ENCODE measurements at places on chromosomes 11 and 22. TPM values are rescaled to one million over a fixed set of nuclear protein-coding genes. Genes with fewer than 3 reads are reported as not detected.
A peak's percentile ranks its signal among the peaks of the same experiment; 100 is the strongest.

DNA sequence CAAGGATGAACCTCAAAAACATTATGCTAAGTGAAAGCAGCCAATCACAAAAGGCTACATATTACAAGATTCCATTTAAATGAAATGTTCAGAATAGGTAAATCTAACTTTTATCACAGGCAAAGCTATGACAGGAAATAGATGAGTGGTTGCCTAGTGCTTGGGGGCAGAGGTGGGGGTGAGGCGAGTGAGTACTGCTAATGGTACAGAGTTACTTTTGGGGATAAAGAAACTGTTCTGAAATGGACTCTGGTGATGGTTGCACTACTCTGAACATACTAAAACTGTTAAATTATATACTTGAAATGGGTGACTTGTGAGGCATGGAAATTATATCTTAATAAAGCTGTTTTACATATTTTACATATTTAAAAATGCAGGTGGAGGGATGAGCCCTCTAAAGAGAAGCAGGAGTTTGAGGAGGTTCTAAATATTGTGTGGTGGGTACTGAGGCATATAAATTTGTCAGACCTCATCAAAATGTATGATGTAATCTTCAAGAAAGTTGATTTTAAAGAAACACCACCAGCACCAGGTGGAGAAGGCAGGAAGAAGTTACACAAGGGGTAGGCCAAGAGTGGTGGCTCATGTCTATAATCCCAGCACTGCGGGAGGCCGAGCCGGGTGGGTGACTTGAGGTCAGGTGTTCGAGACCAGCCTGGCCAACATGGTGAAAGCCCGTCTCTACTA is 3.6 kb downstream of the SLC43A1 start:
- DNase-seq = no peak

DNA sequence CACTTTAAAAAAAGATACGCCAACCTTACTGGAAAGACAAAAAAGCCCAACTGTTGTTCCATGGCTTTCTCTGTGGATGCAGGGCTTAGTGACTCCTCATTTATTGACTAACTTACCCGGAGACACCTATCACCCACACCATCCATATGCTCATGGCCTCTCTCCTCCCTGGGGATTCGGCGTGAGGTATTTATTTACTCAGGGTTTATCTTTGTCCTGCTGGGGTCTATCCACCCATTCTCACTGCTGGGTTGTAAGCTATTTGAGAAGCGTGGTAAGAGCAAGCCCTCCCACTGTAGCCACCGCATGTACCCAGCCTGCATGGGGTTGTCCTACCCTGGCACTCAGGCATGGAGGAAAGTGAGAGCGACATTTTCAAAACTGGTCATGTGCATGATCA is 93.6 kb downstream of the NELL1 start:
- no peak for DNase-seq

OR52N2 gene
- not detected for total RNA-seq

DNA sequence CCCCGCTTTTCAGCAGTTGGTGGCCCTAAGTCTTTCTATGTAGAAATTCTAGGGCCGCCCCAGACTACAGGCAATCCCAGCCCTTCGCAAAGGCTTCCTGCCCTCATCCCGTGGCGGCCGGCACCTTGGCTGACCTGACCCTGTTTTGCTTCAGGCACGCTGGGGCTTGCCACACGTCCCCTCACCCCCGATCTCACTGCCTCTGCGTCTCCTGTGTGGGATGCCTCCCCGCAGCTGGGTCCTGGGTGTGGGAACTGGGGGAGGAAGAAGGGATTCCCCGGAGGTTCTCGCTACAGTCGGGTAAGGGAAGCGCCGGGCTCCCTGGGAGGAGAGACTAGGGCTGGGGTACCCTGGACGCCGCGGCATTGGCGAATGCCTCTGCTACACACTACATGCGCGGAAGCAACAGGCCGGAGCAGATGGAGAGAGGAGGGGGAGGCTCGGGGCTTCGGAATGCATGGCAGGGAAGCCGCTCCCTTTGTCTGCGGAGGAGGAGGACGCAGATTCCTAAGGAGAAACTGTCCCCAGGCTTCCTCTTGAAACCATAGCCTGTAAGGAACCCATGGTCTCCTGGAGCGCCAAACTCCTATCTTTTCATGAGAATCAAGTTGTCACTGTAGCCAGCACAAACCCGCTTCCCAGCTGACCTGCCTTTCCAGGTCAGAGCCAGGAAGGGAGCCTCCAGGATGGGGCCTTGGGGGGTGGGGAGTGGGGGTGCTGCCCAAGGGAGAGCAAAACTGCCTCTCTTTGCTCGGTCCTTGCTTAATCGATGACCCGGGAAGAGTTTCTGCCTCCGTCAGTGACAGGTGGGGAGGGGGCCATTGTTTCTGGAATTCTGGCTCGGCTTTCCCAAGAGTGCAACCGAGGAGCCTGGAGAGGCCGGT is 1.4 kb downstream of the DTX4 start:
- peak; percentile 9 for DNase-seq

DNA sequence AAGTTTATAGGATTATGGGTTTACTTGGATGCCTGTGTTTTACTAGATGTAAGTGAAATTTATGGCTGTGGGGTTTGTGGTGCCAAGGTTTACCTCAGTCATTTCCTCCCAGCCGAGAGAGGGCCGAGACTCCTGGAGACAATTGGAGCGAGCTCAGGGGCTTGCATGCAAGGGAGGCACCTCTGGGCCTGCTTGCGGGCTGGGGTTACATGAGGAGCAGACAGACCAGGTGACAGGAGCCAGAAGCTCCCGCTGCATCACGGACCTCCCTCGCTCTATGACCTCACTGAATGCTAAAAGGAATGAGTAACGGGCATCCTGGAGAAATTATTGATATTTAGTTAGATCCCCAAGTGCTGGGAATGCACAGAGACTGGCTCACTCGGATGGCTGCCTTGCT is 275.2 kb upstream of the KIRREL3 start:
- no peak for DNase-seq

- DNase-seq = no peak
Measured at GRCh38 chr11:11856638-11857037, 14.9 kb downstream of the USP47 start.

DNA sequence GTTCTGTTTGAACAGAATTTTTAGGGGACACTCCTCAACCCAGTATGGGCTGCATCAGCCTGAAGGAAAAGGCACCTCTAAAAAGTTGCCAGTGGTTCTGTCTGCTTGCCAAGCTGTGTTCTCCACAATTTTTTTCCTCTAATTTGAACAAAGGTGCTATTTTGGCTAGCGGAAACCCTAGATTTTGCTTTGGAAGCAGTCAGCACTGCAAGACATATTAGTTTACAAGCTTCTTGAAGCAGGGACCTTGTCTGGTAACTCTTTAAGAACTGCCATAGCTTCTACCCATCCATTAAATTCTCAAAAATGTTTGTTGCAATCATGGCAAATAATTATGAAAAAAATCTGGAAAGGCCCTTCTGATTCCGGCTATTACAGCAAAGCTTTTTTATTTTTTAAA is 75.6 kb upstream of the HEPHL1 start:
- no peak for DNase-seq

DNA sequence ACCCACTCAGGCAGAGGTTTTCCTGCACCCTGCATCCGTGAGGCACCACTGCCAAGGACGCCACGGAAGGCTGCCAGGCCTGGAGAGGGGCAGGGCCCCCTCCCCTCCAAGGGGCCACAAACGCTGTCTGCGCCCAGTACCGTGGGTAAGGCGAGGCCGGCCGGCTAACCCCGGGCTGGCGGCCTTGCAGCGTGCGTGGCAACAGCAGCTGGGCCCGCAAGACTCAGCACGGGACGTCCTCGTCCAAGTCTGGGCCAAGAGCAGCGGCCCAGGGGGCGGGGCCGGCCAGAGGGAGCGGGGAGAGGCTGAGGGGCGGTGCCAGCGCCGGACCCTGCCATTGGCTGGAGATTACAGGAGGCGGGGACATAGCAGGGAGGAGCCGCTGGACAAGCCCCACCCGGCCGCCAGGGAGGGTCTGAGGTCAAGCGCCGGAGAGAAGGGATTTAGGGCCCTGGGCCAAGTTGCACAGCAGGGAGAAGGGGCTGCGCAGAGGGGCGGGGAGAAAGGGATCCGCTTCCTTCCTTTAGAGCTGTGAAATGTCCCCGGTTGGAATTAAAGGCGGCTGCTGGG is 16.0 kb downstream of the SLC43A1 start:
- DNase-seq = peak; percentile 92

SSTR3 gene
- total RNA-seq = not detected

DNA sequence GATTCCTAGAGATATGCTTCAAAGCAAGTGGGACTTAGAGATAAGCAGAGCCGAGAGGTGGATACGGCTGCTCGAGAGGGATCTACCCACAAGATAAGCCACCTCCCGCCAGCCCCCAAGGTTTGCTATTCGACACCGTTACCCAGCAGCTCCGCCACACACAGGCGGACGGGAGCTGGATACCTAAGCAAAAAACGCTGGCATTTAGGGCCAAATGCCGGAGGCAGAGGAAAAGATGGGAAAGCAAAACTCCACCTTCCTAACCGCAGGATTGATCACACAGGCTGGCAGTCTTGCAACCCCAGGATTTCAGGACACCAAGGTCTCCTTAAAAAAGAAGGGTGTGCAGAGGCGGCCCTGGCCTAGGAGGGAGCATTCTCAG is 709 bp downstream of the FTH1 start:
- no peak for DNase-seq

GRCh38 chr11:13761716-13762115 is 93.2 kb downstream of the FAR1 start:
- peak; percentile 17 for DNase-seq

DNA sequence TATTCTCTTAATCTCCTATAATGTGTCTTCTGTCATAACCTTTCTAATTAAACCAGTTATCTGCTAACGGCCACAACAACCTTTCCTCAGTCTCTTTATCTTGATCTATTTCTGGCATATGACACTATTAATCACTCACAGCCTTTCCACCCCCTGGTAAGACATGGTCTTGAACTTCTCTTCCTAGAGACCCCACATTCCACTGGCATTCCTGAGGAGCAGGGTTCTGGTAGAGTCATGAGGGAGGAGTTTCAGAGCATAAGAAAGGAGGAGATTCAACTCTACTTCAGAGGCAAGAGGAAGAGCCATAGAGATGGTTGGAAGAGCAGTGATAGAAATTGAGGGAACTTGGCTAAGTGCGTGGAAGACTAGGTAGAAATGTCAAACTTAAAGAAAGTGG is 325.6 kb downstream of the BLID start:
- no peak for DNase-seq

GRCh38 chr11:124758355-124759265 is 3.5 kb downstream of the ESAM start:
- peak; percentile 90 for DNase-seq

FOLH1 gene
- not detected for total RNA-seq

DNA sequence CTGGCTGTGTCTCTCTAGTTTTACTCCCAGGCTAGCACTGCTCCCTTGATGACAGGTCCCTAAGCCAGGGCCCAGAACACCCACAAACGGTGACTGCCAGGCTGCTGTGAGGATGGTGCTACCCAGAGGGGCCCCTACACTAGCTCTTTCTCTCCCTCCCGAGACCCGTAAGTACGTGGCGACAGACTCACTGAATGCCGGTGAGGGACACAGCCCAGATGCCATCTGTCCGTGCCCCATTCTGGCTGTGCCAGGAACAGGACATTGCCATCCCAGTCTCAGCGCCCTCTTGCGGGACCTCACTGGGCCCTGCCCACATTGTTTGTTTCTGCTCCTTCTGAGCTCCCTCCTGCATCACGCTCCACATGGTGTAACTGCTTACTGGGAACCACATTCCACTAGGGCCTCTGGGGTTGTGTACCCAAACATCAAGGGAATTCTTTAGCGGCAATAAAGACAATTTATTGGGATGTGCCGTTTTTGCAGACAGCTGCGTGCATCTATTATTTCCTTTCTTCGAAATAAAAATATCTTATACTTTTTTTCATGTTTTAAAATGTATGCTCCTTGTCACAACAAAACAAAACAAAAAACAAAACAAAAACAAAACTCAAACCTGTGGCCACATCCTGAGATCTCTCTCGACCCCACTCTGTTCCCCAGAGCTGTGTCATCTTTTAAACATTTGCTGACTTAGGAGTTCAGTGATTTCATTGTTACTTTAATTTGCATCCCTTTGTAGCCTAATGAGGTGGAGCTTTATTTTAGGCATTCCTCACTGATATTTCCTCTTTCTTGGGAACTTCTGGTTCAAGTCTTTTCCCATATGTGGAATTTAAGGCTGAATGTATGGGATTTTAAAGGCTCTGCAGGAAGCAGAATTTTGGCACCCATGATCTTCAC is 4.4 kb upstream of the TPCN2 start:
- peak; percentile 71 for DNase-seq

SLC35F2 gene
- 74.1 TPM for total RNA-seq

PGA3 gene
- not detected for total RNA-seq

CCDC116 gene
- total RNA-seq = 0.17 TPM

GRCh38 chr22:49735411-49735900 is 92.2 kb downstream of the BRD1 start:
- DNase-seq = peak; percentile 37

- DNase-seq = no peak
Measured at GRCh38 chr11:46664612-46665011, 35.8 kb downstream of the ARHGAP1 start.

- peak; percentile 90 for DNase-seq
Measured at GRCh38 chr22:40036591-40037225, 42.0 kb downstream of the FAM83F start.

GRCh38 chr11:128519338-128519737 is 68.0 kb downstream of the ETS1 start:
- DNase-seq = no peak

- no peak for DNase-seq
Measured at GRCh38 chr11:126174816-126175215, 36.6 kb downstream of the RPUSD4 start.

DNA sequence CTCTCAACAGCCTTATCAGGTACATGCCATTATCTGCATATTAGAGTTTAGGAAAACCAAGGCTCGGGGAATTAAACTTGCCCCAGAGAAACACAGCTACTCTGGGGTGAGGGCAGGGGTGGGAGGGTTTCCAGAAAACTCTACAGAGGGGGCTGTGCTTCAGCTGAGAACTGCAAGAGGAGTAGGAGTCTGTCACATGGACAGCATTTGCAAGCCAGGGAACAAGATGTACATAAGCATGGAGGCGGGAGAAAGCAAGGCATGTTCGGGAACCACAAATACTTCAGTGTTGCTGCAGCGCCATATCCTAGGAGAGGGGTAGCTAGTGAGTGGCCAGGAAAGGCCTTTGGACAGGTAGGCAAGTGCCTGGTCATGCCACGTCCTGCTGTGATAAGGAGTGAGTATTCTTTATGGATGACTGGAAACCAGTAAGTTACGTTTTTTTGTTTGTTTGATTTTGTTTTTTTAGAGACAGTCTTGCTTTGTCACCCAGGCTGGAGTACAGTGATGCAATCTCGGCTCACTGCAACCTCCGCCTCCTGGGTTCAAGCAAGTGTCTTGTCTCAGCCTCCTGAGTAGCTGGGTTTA is 57.2 kb downstream of the GRAMD1B start:
- no peak for DNase-seq

DNA sequence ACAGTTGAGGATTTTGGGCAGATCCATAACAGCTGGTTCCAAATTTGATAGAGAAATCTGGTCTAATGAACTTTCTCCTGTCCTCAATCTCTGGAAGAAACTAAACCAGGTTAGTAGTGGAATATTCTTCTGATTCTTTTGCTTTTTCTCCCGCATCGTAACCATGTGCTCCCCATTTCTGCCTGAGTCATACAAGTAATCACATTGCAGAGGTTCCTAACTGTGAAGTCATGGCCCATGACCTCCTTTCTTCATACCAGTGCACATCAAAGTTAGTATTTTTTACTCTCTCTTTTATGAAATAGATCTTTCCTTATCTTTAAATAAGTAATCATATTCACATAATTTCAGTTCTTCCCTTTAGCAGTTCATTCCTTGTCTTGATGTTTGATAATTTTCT is 249.0 kb downstream of the DYNC2H1 start:
- DNase-seq = no peak

GRCh38 chr11:107711861-107712755 is at the start of gene SLN:
TSS of gene SLN (minus strand) at chr11:107712056.
- no peak for DNase-seq
